ENCODE measurements at places on chromosomes 5 and 9.

DNA sequence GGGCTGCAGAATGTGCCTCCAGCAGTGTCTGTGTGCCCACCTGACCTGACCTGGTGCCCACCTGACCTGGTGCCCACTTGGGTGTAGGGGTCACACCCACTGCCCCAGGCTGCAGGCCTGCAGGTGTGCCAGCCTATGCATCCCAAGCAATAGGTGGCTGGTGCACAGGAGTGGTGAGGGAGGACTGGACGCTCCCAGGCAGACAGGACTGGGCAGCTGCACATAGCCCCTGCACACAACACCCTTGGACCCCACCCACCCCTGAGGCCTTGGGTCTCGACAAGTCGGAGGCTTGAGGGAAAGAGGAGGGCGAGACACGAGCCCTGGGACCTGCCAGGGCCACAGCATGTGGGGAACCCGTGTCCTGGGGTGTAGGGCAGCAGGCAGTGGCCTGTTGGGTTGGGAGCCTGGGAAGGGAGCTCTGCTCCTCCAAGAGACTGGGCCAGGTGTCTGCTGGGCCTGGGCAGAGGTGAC lies 10.8 kb upstream of the NRARP start:
- DNase-seq, result peak; percentile 15

DNA sequence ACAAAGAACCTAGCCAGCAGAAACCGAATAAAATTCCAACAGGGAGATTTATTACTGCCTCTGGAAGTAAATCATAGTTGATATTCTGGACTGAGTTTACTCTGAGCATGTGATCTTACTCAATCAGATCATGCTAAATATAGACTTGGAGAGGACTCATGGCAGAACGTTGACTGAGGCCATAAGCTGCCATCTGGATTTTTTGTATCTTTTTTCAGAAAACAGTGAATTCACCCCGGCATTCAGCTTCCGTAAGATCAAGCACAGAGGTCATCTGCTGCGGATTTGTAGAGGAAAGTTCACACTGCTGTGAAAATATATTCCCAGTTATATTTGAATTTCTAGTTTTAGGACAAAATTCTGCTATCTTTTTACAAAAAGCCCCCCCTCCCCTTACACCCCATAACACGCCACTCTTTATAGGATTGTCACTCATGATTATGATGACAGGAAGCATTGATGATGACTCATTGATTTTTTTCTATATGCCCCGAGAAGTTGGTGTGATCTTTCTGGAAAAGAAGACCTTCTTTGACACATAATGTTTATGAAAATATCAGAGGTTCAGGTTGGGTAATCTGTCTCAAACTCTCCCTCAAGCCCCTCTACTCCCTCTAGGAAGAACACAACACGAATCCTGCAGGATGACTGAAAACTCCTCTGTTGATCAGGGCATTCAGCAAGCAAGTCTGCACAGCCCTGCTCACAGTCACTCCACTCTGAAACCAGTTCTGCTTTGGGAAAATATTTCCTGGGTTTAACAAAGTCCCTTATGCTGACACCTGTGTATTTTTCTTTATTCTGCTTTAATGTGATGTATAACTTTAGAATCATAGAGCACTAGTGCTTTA lies 70.8 kb downstream of the NXNL2 start:
- no peak for DNase-seq

DNA sequence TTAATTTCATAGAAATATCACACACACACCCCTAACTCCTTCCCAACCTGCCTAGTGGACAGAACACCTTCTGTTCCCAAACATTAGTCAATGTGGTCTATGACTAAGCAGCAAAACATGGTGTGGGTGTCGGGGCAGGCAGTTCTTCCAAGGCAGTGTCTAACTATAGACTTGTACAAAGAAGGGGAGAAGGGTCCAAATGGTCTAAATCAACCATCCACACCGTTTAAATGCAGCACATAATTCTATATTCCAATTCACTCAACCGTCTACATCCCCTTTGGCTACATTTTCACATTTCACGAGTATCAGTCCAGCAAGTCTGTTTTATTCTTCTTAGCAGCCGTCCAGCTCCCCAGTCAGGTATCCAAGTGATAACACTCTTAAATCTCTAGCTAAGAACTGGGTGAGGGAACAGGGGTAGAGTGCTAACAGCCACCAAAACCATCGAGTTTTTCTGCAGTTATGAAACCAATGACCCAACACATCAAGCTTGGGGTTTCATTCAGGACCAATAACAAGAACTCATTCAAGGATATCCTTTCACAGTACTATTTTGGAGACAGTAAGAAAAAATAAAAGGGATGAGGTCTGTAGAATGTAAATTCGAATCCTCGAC lies 3.3 kb downstream of the ZNF608 start:
- no peak for DNase-seq

- no peak for DNase-seq
These were observed 481.6 kb downstream of the SPATA31A7 start for GRCh38 chr9:61671276-61671973.
